ENCODE measurements at places on chromosomes 7 and 10.

GRCh38 chr7:156903232-156903909 is 10.4 kb upstream of the LMBR1 start:
- DNase-seq = no peak

DNA sequence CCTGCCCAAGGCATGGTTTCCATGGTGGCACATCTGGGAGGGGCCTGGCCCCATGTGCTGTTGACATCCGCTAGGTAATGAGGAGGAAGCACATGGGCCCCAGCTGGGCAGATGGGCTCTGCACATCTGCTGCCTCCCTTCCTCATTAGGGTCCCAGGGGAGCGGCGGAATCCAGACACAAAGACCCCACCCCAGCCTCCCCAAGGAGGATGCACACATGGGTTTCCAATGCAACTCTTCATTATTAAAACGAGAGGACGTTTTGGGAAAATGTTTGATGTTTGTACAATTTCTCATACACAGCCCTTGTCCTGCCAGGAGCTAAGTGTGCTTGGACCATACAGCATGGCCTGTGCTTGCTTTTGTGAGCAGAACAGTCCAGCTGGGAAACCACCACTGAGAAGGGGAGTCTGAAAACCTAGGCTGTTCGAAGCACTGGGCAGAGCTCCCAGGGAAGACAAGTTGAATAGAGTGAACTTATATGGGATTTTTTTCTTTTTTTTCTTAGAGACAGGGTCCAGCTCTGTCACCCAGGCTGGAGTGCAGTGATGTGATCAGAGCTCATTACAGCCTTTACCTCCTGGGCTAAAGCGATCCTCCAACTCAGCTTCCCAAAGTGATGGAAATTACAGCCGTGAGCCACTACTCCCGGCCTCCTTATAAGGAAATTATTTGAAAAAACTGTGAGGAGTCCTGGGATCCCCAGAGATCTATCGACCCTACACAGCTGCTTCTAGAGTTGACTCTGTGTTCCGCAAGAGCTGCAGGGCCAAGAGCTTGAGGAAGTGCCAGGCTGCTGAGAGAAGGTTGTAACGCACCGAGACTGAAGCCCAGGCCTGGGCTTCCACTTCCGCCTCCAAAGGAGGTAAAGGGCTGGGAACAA is 23.4 kb downstream of the FAM107B start:
- DNase-seq = no peak

DNA sequence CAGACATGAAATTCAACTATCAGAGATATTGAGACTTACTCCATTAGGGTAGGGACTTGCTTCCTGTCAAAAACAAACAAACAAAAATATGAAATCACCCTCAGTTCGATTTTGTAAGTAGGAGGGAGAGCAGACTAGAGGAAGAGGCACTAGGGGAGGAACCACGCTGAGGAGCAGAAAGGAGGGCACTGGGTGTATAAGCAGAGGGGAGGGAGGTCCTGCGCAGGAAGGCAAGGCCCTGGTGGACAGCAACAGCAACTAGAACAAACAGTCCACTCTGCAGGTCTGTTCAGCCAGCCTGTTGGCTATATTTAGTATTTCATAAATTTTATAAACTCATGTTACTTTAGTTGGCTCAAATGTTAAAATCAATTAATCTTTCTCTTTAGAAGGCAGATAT is 937.1 kb upstream of the C7orf33 start:
- no peak for DNase-seq

GRCh38 chr10:47127188-47127785 is 172.7 kb upstream of the GDF10 start:
- DNase-seq = no peak

- DNase-seq = no peak
These were observed 737 bp downstream of the CNNM2 start for GRCh38 chr10:102918817-102919245.
